ENCODE measurements at places on chromosomes 3 and 15.

DNA sequence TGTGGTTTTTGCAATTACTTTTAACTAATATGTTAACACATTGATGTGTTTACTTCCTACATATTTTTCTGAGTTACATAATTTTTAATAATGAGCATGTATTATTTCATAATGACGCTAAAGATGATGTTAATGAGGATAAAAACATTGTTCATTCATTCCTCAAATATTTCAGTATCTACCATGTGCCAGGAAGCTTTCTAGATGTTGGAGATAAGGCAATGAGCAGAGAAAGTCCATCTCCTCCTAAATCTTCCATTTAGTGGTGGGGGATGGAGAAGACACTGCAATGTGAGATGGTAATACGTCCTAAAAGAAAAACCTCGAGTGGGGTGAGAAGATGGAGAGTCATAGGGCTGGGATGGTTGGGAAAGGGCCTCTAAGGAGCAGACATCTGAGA is 132.7 kb downstream of the MYLK start:
- no peak for DNase-seq

DNA sequence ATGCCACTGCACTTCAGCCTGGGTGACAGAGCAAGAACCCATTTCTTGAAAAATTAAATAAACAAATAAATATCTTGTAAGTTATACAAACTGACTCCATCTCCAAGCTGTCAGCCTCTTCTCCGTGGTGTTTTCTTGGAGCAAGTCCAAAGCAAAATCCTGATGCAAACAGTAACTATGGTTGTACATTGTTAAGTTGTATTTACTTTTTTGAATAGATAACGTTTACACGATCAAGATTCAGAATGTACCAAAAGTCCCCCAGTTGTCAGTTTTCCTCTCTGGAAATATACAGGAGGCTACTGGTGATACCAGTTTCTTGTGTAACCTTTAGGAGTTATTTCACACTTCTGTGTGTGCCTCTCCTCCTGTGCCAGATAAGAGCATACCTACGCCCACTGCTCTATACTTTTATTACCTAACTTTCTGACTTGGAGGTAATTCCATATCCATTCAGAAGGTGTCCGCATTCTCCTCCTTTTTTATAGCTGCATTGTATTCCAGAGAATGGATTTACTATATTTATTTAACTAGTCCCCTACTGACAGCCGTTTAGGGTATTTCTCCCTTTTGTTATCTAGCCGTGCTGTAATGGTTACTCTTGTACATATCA is 14.2 kb downstream of the CMTM7 start:
- no peak for DNase-seq

DNA sequence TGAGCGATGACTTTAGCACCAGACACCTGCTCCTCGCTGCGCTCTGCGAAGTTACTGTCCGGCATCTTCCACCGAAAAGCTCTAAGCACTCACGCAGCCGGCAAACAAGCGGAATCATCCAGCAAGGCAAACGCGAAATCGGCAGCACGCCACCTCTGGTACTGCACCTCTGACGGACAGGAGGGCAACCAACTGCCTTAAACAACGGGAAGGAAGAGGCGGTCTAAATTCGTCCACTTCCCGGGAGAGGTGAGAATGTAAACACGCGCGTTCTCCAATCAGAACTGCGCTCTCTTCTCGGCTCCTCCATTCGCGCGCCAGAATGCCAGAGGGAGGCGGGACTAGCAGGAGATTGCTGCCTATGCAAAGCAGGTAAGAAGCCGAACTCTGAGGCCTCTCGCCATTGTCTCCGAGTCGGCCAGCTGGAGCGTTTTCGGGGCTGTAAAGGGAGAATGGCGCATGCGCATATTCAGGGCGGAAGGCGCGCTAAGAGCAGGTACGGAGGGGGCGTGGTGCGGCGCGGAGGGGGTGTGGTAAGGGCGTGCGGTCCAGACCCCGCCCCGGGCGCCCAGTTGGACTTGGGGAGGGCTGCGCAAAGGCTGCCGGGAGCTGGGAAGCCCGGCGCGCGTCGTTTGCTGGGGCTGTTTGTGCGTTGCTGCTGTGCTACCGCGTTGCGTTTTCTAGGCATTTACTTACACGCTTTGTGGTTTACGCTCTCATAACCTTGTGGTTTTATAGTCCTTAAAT is at the start of the genes BTD and HACL1:
BTD (plus strand) TSS at position 347 of the 747 bp plus-strand sequence. CDS start 33,695 bp downstream, outside the sequence.
HACL1 (minus strand) TSS at position 171 of the 747 bp plus-strand sequence; CDS start at position 65, 106 bp downstream.
- DNase-seq, result peak; percentile 97

GRCh38 chr3:125478326-125478725 is 41.7 kb downstream of the SNX4 start:
- DNase-seq, result no peak

DNA sequence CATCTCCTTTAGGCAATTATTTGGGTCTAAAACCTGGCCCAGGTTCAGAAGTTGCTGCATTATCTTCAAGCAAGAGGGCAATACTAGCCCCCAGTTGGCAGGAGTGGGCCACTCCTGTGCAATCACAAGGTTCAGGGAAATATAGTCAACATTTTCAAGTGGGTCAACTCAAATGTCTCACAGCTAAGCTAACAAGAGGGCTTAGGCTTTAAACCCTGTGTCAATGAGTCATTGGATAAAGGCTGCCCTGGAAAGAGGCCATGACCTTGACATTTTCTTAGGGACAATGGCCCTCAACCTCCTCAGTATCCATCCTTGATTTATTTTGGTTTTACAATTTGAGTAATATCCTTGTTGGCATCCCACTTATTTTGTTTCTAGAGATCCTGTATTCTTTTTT is 73.5 kb upstream of the DCP1A start:
- DNase-seq, result no peak

DNA sequence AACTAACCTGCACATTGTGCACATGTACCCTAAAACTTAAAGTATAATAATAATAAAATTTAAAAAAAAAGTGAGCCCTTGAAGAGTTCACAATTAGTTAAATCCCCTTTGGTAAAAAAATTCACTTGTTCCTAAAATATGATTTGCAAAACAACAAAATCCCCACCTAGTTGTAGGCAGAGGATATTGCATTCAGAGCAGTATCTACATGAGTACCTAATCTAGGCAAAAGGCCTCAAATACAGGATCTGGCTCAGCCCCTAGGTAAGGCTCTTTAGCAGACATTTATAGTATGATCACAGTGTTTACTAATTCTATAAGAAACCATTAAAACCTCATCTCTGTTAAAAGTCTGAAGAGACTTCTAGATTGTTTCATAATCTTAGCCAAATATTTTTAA is 89.3 kb upstream of the CCDC80 start:
- DNase-seq, result no peak

DNA sequence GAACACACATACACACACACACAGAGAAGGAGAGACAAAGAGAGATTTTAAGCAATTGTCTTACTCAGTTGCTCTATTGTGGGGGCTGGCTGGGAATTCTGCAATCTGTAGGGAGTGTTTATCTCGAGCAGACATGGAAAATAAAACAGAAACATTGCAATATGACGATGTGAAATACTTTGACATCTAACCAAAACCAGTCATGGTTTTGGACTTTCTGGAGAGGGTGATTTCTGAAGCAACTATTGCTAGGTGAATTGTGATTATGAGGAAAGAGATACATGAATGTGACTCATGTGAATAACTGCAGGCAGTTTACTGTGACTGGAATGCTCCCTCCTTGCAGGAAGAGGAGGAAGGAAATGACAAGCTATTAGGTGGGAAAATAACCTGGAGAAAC is 12.3 kb upstream of the PHLDB2 start:
- no peak for DNase-seq

GRCh38 chr15:73956743-73957135 is 30.5 kb downstream of the LOXL1 start:
- DNase-seq, result no peak

DNA sequence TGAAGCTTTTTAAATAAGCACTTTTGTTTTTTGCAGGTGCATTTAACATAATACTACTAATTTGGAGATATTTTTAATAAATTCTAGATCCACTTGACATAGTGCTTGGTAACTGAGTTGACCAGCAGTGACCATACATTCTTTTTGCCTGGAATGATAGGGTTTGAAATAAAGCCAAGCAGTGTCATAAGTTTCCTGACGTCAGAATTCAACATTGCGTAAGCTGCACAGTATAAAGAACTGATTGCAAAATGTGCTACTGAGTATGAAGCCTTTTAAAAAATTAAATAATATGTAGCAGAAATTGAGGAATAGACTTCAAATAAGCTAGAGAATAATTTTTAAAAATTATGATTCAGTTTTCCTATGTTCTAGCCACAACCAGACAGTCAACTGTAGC is 454.6 kb upstream of the ARPP21 start:
- no peak for DNase-seq

- DNase-seq, result no peak
These were observed 1.8 kb downstream of the NUSAP1 start for GRCh38 chr15:41334293-41335120.

DNA sequence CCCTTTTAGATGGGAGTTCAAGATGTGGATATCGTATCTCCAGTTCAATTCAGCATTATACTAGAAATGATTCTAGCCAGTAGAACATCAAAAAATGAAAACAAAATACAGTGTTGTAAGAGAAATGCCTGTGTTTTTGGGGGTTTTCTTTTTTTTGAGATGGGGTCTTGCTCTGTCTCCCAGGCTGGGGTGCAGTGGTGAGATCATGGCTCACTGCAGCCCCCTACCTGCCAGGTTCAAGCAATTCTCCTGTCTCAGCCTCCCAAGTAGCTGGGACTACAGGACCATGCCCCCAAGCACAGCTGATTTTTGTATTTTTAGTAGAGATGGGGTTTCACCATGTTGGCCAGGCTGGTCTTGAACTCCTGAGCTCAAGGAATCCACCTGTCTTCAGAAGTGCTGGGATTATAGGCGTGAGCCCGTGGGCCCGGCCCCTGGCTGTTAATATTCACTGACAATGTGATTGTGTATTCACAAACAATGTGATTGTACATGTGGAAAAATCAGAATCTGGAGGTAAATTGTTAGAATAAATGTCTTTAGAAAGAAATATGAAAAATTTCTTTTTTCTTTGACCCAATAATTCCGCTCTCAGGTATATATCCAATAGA is 59.0 kb downstream of the ARIH1 start:
- DNase-seq, result no peak

- DNase-seq, result no peak
These were observed 147.5 kb upstream of the SOX2 start for GRCh38 chr3:181564222-181564621.

GRCh38 chr3:144809380-144809779 is 837.8 kb downstream of the DIPK2A start:
- DNase-seq, result no peak

DNA sequence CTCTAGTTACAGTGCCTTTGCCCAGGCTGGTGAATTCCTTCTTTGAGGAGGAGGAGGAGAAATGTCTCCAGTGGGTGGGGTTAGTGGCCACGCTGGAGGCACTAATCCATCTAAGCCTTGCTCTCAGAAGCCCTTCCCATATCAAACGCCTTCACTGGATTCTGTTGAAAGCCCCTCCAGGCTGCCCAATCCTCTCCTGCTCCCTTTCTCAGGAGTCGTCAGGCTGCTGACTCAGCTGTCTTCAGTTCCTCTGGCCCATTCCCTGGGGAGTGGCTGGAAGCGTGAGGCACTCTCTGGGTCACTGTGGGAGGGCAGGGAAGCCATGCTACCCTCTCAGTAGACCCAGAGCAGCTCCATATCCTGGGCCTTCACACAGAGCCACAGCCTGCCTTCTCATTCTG is 2.7 kb downstream of the AP2M1 start:
- no peak for DNase-seq

DNA sequence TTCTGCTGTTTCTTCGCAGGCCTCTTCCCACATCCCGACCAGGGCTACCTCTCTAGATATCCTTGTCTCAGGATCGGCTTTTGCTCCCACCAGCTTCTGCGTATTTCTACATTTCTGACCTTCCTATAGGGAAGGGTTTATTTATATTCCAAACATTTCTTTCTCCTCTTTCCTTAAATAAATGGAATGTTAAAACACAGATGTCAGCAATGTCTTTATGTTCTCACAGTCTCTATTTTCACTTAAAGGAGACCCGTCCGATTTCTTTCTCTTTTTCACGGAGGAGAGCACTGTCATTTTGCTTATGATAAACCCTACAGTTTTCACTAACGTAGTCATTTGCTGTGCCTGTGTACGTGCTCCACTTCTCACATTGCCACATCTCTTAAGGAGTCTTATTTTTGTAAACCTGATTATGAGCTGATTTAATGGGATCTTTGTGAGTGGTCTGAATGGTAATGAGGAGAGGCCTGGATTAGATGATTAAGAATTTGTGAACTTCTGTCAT is 630 bp downstream of the KIF15 start:
- DNase-seq, result no peak

DNA sequence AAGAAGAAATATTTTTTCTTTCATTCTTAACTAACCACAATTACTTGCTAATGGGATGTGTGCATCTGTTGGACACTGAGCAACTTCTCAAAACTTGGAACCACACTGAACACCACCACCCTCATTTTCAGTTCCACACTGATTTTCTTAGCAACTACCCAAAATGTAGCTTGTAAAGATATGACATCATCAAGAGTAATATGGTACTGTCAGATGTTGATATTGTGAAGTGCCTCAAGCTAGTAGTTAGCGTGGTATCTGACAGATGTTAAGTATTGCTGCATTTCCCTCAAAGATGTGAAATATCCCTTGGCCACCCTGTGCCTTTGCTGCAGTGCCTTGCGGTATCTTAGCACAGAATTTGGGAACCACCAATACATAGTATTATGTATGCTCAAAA is 9.3 kb downstream of the RFTN1 start:
- DNase-seq, result no peak

DNA sequence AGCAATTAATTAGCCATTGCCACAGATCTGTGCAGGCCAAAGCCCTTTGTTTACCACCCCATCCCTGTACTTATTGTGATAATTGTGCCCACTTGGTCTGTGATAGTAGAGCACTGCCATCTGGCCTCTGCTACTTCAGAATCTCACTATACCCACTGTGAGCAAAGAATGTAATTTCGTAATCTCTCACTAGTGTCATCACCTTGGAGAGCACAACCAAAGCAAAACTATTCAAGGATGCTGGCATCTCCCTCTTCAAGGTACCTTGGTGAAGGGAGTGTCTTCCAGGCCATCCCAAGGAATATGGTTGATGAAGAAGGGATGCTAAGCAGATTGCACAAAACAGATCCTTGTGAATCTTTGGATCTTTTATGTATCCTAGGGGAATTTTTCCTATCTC is 34.7 kb upstream of the NOX5 start:
- DNase-seq, result no peak

DNA sequence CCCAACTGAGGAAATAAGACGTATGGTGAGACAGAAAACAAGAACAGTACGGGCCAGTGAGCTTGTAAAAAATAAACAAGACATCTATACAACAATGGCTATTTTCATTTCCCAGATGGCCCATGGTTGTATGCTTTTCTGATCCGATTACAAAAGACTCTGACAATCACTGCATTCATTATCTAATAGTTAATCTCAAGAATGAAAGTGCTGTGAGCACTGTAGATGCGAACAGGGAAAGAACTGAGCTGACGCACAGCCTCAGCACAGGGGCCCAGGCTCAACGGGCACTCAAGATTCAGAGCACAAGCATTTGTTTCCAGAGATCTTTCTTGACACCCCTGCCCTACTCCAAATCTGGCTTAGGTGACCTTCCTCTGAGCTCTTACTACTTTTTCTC is 6.9 kb downstream of the MTMR10 start:
- no peak for DNase-seq

GRCh38 chr15:65806397-65806796 is 14.3 kb upstream of the DENND4A start:
- no peak for DNase-seq

- no peak for DNase-seq
These were observed 5.7 kb downstream of the CISH start for GRCh38 chr3:50605901-50606326.

All from activated T-helper 1 cell treated with Interleukin-2 at 50 U/mL for 16 hours (primary cell).